ENCODE measurements at places on chromosomes 11 and 22. TPM values are rescaled to one million over a fixed set of nuclear protein-coding genes. Genes with fewer than 3 reads are reported as not detected.

The PNPLA3 gene
- total RNA-seq = 0.76 TPM

DNA sequence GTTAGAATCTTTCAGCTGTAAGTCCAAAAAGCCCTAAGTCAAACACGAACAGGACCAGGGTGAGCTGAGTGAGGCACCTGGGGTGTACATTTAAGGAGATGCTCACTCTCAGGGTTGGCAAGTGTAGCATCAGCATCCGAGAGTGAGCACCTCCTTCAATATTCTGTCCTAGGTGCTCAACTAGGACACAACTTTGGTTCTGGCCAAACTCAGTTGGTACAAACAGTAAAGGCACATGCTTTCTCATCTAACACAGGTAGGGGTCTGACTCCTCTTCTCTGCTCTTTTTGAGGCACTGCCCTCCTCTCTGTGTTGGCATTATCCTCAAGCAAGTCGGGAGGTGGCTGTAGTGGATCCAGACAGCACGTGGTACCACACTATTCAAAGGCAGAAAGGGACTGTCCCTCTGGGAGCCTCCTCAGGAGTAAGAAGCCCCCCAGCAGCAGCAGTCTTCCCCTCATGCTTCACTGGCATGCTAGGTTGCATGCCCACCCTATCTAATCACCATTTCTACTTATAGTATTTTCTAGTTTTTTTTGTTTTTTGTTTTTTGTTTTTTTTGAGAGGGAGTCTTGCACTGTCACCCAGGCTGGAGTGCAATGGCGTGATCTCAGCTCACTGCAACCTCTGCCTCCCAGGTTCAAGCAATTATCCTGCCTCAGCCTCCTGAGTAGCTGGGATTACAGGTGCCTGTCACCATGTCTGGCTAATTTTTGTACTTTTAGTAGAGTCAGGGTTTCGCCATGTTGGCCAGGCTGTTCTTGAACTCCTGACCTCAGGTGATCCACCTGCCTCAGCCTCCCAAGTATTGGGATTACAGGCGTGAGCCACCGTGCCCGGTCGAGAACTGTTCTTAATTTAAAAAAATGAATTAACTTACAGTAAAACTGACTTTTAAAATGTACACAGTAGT, 14.7 kb upstream of the MAPK1 start:
- no peak for DNase-seq

The RTL10 gene
- 13.4 TPM for total RNA-seq

The IL17REL gene
- total RNA-seq = not detected

GRCh38 chr11:19627566-19627965, 85.1 kb upstream of the NAV2 start:
- DNase-seq = no peak

DNA sequence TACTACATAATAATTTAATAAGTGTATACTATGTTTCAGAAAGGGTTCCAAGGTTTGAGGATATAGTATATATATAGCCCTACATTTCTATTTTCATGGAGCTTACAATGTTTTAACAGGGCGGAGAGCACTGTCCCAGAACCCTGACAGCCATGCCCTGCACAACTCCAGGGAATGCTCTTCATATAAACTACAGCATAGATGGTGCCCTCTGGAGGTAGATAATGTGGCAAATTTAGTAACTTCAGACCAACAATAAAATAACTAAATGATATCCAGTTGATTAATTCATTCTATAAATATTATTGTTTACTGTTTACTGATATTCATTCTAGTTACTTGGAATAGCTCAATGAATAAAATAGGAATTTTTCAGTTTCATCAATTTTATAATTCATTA, 693.7 kb upstream of the CCDC179 start:
- DNase-seq = no peak

The LMO1 gene
- not detected for total RNA-seq

GRCh38 chr11:41457216-41458014, 2.0 kb downstream of the LRRC4C start:
- DNase-seq = no peak

- DNase-seq = no peak
Observed at GRCh38 chr11:1401656-1402221, 12.0 kb downstream of the BRSK2 start.

The LARGE1 gene
- total RNA-seq = 15.1 TPM

The GPHA2 gene
- not detected for total RNA-seq

DNA sequence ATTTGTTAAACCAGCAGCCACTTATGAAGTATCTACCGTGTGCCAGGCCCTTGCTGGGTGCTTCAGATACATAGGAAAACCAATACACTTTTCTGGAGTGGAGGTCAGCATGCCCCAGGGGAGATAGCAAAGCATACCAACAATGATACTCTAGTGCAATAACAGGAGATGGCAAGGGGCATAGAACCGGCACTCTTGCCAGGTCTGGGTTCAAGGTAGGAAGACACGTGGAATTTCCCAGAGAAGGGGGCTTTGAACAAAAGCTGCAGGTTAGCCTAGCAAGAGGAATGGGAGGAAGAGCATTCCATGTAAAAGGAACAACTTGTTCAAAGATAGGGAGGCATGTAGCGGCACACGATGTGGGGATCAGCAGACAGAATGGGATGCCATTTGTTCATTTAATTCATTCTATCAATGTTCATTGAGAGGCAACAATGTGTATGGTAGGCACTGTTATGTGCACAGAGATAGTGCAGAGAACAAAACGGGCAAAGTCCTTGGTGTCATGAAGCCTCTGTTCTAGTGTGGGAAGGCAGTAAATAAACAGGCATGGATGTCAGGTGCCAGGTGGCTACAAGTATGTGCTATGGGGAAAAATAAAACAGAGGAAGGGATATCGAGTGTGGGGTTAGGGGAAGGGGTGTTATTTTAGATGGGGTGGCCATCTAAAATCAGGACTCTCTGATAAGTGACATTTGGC, 162.6 kb upstream of the E2F8 start:
- no peak for DNase-seq

The GLYATL2 gene
- 0.38 TPM for total RNA-seq

- no peak for DNase-seq
Observed at GRCh38 chr11:111577821-111578220, 24.4 kb upstream of the SIK2 start.

DNA sequence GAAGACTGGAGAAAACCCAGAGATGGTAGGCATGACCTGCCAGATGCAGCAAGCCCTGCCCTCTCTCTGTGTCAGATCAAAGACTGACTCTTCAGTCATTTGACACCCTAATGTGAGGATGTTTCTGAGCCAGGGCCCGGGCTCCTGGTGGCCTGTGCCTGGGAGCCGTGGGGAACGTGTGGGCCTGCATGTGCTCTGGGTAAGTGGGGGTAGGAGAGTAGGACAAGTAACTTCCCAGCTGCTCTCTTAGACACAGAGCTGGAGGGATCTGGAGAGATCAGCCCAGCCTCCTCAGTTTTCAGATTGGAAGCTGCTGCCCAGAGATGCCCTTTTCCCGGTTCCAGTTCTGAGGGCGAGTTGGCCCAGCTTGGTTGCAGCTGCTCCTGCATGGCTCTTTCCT, 110.8 kb downstream of the TEAD1 start:
- DNase-seq = no peak

The PPME1 gene
- total RNA-seq = 29.3 TPM

The APOL3 gene
- 7.0 TPM for total RNA-seq

GRCh38 chr11:85685820-85686459, at the start of gene CCDC89:
CCDC89 (minus strand) TSS chr11:85686195; CDS start chr11:85686130, 65 bp downstream.
- DNase-seq = peak; percentile 10

- DNase-seq = no peak
Observed at GRCh38 chr11:2870460-2870859, 15.1 kb downstream of the CDKN1C start.

- DNase-seq = no peak
Observed at GRCh38 chr11:125637840-125638239, 12.9 kb downstream of the CHEK1 start.

The GTPBP1 gene
- 15.3 TPM for total RNA-seq

DNA sequence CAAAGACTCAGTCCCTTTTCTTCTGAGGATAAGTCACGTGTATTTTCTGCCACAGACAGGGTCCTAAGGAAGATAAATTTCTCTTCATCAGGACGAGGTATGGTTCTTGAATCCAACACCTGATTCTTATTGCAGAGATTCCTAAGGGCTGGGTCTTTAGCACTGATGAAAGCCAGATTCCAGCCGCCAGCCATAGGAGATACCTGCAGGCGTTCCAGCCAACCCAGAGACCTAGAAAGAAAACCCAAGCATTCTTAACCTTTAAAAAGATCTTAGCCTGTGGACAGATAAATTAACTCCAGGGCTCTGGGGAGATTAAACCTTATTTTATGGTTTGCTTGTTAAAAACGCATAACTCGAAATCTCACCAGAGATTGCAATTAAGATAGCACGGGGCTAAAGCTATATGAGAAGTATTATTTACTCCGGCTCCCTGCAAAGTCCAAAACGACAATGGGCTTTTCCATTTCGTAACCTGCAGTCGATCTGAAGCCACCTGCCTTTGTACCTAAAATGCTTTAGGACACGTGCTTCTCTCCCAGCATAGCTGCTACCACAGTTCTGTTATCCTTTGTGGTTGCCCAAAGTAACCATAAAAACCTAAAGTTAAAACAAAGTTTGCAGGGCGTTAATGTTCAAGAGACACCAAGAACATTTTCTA, 104.5 kb downstream of the NXPE2 start:
- no peak for DNase-seq

GRCh38 chr11:86222081-86222480, 22.5 kb upstream of the EED start:
- DNase-seq = no peak

The TNNI2 gene
- 14.7 TPM for total RNA-seq

The KRTAP5-7 gene
- total RNA-seq = not detected

GRCh38 chr11:121670805-121671282, 218.1 kb upstream of the SORL1-AS1 start:
- DNase-seq = no peak

GRCh38 chr11:44793350-44794090, 66.8 kb downstream of the TSPAN18 start:
- DNase-seq = no peak

DNA sequence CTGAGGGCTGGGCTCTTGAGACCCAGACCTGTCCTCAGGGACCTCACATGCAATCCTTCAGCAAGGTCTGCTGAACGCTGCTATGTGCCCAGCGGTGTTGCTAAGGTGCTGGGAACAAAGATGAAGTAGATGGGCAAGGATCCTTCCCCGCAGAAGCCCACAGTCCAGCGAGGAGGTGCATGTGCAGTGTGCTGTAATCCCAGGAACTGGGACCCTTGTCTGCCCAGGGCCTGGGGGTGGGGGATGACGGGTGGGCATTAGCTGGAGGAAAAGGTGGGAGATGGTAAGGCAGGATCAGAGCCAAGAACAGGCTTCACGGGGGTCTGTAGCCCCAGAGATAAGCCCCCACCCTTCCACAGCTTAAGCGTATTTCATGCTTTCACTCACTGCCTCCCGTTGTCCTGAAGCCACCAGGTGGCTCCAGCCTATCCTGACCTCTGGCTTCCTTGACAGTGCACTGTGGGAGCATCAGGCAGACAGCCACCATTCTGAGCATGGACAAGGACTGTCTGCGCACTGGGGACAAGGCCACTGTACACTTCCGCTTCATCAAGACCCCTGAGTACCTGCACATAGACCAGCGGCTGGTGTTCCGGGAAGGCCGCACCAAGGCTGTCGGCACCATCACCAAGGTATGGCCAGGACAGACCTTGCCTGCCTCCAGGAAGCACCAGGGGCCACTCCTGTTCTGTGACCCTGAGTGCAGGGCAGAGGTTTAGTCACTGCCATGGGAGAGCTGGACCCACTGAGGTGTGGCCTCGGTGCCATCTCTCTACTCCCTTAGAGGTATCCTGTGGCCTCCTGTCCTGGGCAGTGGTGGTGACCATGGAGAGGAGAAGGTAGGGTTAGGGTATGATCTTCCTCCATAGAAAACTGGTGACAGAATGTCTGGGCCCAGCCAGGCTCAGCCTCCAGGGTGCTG, 22.0 kb downstream of the GTPBP1 start:
- no peak for DNase-seq

GRCh38 chr11:66877588-66878385, 20.9 kb downstream of the LRFN4 start:
- no peak for DNase-seq

- no peak for DNase-seq
Observed at GRCh38 chr11:32034149-32034548, 56.7 kb upstream of the RCN1 start.

- no peak for DNase-seq
Observed at GRCh38 chr11:122747351-122747781, 90.9 kb upstream of the CRTAM start.

The LDHAL6A gene
- total RNA-seq = not detected

- DNase-seq = no peak
Observed at GRCh38 chr11:10678101-10678500, 15.5 kb downstream of the IRAG1 start.

DNA sequence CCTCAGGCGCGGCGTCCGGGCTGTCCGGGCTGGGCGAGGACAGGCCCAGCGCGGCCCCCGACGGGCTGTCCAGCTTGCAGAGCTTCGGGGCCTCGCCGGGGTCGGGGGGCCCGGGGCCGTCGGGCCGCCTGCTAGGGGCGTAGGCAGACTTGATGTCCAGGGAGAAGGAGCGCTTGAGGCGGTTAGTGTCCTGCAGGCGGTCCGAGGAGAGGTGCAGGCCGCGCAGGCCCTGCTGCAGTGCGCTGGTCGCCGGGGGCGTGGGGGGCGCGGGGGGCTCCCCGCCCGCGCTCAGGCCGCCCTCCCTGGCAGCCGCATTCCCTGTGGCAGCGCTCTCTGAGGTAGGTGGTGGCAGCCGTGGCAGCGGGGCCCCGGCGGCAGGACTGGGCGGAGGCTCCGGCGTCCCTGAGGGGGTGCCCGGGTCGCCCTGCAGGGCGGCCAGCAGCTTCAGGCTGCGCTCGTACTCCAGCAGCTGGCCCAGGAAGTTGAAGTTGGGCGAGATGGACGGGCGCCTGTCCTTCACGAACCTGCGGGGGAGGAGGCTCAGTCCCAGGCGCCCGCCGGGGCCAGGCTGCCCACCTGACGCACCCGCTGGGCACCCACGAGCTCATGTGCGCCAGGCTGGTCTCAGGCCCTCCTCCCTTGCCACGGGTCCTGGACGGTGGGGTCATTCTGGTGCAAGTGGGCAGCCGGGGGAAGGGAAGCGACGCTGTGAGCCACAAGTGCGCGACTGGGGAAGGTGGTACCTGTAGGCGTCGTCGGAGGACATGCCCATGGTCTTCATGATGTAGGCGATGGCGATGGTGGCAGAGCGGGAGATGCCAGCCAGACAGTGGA, 14.8 kb downstream of the DUSP8 start:
- no peak for DNase-seq

DNA sequence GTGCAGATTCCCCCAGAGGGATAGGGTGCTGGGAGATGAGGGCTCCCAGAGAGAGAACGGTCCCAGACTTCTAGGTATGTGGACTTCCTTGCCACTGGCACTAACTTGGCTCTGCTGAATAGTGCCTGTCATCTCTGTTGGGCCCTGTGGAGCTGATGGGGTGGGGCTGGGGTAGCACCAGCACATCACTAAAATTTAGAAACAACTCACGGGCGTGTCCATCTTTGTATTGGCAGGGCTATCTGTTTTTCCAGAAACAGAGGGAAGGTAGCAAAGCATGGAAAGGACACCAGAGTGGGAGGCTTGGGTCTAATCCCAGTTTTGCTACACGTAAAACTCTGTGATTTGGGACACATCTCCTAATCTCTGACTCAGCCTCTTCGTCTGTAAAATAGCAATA, 25.8 kb downstream of the SWAP70 start:
- DNase-seq = no peak

- no peak for DNase-seq
Observed at GRCh38 chr11:101915791-101916291, 481 bp downstream of the ANGPTL5 start.

Data from esophagus squamous epithelium (tissue), 5 donors.